Memory B cell (primary cell): ENCODE measurements at places on chromosomes 1 and 21.

- no peak for DNase-seq
These were observed 42.8 kb downstream of the CNN3 start for GRCh38 chr1:94884106-94884505.

- no peak for DNase-seq
These were observed 75.8 kb upstream of the MCOLN3 start for GRCh38 chr1:85124091-85124490.

DNA sequence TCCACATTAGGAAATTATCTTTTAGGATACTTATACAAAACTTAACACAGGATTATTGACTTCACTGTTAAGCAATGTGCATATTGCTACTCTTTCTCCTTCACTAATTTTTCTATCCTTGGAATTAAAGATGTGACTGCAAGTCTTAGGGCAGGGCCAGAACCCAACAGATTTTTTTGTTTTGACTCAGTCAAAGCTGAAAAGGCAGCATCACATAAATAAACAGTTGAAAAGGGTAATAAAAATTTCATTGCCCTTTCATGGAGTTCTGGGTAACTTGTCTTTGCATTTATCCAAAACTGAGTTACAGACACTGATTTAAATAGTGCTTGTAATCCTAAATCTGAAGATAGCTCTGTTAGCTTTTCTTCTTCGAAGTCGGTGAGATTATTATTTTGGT lies 1.9 kb upstream of the TMEM35B start:
- DNase-seq = no peak

DNA sequence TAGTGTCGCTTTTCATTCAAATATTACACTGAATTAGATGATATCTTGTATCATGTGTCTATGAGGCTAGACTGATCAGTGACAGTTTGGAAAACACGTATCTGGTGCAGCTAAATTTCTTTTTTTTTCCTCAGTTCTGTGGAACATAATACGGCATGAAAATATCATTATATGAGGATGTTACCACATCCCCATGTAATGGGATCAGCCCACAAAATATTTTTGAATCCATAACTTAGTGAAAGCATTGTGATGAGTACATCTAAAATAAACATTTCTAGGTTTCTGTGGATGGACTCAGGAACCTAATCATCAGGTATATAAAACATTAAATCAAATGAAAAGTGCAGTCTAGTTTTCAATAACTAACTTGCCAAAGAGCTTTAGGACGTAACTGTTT lies 356.3 kb downstream of the USP25 start:
- no peak for DNase-seq

DNA sequence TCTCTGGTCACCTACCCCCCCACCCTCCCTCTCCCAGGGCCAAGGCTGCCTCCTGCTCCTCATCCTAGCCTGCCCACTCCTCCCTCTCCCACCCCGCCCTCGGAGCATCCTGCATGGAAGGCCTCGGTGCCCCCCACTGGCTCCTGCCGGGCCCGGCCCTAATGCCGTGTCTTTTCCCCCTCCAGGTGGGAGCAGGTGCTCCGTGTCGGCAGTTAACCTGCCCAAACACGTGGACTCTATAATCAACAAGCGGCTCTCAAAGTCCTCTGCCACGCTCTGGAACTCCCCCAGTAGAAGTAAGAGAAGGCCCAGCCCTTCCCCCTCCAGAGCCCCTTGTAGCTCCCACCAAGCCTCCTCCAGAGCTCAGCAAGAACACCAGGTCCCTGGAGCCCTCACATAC lies 18.8 kb downstream of the MAP7D1 start:
- no peak for DNase-seq
